ENCODE measurements at places on chromosomes 5 and 9. TPM values are rescaled to one million over a fixed set of nuclear protein-coding genes. Genes with fewer than 3 reads are reported as not detected.
A peak's percentile ranks its signal among the peaks of the same experiment; 100 is the strongest.

DNA sequence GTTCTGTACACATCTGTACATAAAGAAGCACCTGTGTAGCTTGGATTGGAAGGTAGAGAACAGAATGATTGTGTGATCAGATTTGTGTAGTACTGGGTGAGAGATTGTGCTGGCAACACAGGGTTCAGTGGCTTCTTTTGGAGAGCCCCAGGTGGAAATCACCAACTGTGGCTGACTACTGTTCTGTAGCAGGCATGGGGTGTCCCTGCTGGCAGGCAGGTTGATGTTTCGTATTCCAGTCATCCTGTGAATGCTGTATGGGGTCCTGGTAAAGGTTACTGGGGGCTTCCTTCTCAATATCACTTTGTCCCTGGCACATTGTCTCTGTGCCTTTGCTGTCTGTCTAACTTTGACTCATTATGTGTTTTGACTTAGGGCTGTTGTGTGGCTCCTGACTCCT, 5.3 kb downstream of the ASPN start:
- no peak overlapping the region for H3K4me3 ChIP-seq
- H3K27ac ChIP-seq = no peak overlapping the region
- no peaks in the 10 kb centered on the region for H3K36me3 ChIP-seq
- no peaks in the 10 kb centered on the region for H3K4me1 ChIP-seq
- no peak for DNase-seq
- H3K27me3 ChIP-seq = no peaks in the 10 kb centered on the region

GRCh38 chr5:149990518-149991376, 9.7 kb downstream of the TIGD6 start:
- H3K4me3 ChIP-seq = no peak overlapping the region
- H3K4me1 ChIP-seq = no peaks in the 10 kb centered on the region
- H3K27ac ChIP-seq = no peak overlapping the region
- peak; percentile 61 for DNase-seq
- H3K36me3 ChIP-seq = no peaks in the 10 kb centered on the region

GRCh38 chr9:135246248-135247205, 159.1 kb downstream of the OLFM1 start:
- no peaks in the 10 kb centered on the region for H3K36me3 ChIP-seq
- no peak overlapping the region for H3K4me3 ChIP-seq
- no peaks in the 10 kb centered on the region for H3K4me1 ChIP-seq
- no peak for DNase-seq
- H3K27me3 ChIP-seq = no peaks in the 10 kb centered on the region

GRCh38 chr9:122334916-122335315, 35.9 kb upstream of the PTGS1 start:
- no peaks in the 10 kb centered on the region for H3K36me3 ChIP-seq
- no peaks in the 10 kb centered on the region for H3K27me3 ChIP-seq
- no peak overlapping the region for H3K4me3 ChIP-seq

DNA sequence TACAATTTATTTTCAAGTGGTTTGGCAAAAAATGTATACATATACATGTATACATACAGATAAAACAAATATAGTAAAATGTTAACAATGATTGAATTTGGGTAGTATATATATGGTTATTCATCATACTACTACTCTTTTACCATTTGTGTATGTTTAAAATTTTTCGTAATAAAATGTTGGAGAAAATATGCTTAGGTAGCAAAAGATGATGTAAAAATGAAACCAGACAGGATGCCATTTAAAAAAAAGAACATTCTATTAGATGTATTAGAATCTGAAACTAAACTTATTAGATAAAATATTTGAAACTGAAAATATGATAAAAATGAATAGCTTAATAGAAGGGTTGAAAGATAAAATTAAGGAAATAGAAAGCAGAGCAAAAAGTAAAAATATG, 144.9 kb upstream of the FER start:
- no peaks in the 10 kb centered on the region for H3K4me1 ChIP-seq
- no peak for DNase-seq
- no peaks in the 10 kb centered on the region for H3K27me3 ChIP-seq
- H3K4me3 ChIP-seq = no peak overlapping the region

GRCh38 chr5:83401122-83401731, 70.3 kb upstream of the VCAN start:
- H3K27ac ChIP-seq = no peak overlapping the region
- no peak for DNase-seq
- H3K27me3 ChIP-seq = no peaks in the 10 kb centered on the region
- no peaks in the 10 kb centered on the region for H3K4me1 ChIP-seq
- H3K4me3 ChIP-seq = no peak overlapping the region
- H3K36me3 ChIP-seq = no peaks in the 10 kb centered on the region

- H3K4me3 ChIP-seq = no peak overlapping the region
- no peak for DNase-seq
- H3K4me1 ChIP-seq = no peaks in the 10 kb centered on the region
- no peaks in the 10 kb centered on the region for H3K36me3 ChIP-seq
- H3K27me3 ChIP-seq = no peaks in the 10 kb centered on the region
Observed at GRCh38 chr5:431711-432050, 11.3 kb upstream of the EXOC3 start.

DNA sequence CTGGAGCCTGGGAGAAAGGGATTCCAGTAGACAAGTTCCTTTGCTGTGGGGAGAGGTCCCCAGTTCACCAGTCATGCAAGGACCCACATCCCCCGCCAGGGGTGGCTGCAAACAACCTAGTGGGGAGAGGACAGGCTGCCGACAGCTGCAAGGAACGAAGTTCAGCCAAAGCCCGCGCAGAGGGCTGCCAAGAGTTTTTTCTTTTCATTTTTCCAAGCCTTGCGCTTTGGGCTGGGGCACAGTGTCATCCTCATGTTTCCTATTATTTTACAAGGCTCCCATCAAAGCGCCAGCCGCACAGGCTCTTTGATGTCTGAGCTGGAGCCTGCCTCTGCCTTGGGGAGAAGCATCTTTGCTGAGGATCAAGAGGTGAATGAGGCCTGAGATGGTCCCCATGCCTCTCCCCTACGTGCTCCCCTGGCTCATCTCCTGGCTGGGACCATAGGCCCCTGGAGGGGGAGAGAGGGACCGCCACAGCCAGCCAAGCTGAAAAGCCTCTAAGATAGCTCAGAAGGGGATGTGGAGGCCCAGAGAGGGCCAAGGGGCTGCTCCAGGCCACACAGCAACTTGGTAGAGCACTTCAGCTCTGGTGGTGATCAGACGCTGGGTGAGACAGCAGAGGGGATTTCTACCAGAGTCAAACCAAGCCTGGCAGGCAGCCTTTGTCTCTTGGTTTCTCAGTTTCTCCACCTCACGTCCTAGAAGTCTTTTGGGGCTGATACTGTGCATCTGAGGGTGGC, 50.4 kb upstream of the SYNPO start:
- DNase-seq = no peak
- no peaks in the 10 kb centered on the region for H3K36me3 ChIP-seq
- no peaks in the 10 kb centered on the region for H3K4me1 ChIP-seq
- no peak overlapping the region for H3K4me3 ChIP-seq
- no peak overlapping the region for H3K27ac ChIP-seq

The FOXD4L4 gene
- 0.69 TPM for total RNA-seq

The CXCL14 gene
- total RNA-seq = not detected

The CDO1 gene
- total RNA-seq = 1.1 TPM

The HARS1 gene
- 63.5 TPM for total RNA-seq

The PKD2L2 gene
- total RNA-seq = not detected

The ST8SIA4 gene
- total RNA-seq = 28.7 TPM

Measured in CD4-positive, alpha-beta memory T cell (primary cell).